ENCODE measurements at places on chromosomes 7 and 10. TPM values are rescaled to one million over a fixed set of nuclear protein-coding genes. Genes with fewer than 3 reads are reported as not detected.

GRCh38 chr7:68433462-68434070 lies 1164.7 kb upstream of the AUTS2 start:
- H3K4me3 ChIP-seq = no peak overlapping the region
- H3K4me1 ChIP-seq = no peaks in the 10 kb centered on the region
- H3K27me3 ChIP-seq = no peaks in the 10 kb centered on the region
- DNase-seq = no peak
- no peaks in the 10 kb centered on the region for H3K36me3 ChIP-seq

C10orf62 gene
- total RNA-seq = not detected

DNA sequence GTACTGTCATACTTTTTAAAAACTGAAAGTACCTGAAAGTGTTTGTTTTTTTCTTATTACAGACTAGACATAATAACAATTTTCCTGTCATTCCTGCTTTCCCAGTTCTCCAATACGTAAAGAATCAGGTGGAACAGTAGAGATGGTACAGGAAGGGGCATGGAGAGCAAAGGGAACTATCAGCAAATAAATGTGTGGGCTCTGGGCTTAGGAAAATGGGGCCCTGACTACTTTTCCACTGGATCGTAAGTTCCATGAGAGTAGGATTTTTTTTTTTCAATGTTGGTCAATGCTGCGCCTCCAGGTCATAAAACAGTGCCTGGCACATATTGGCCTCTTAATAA lies 15.2 kb upstream of the FAS start:
- H3K36me3 ChIP-seq = no peaks in the 10 kb centered on the region
- H3K4me1 ChIP-seq = peaks cover 15% of the 10 kb centered on the region
- DNase-seq = no peak
- H3K27me3 ChIP-seq = no peaks in the 10 kb centered on the region
- peak overlapping the region; percentile 93 for H3K4me3 ChIP-seq

ATAD1 gene
- total RNA-seq = 49.6 TPM

ZNRF2 gene
- total RNA-seq = 6.9 TPM

DNA sequence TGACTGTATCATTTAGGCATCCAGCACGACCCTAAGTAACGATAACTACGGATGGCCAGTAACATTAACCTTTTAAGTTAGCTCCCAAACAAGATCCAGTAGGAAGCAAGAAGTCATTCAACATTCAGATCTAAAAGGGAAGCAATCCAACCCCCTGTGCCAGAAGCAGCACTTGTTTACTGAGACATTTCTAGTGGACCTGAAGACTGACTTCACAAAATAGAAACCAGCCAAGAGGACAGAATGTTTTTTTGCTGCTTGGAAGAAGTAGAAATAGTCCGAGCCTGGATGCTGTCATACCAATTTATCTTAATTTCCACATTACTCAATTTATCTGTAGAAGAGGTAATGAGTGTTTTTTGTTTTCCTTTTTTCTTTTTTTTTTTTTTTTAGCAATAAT lies 88.0 kb upstream of the CTTNBP2 start:
- no peaks in the 10 kb centered on the region for H3K36me3 ChIP-seq
- H3K27ac ChIP-seq = no peak overlapping the region
- H3K4me3 ChIP-seq = no peak overlapping the region
- no peaks in the 10 kb centered on the region for H3K4me1 ChIP-seq
- no peak for DNase-seq

GRCh38 chr10:30873411-30873810 lies 158.3 kb downstream of the ZNF438 start:
- H3K4me1 ChIP-seq = no peaks in the 10 kb centered on the region
- H3K4me3 ChIP-seq = no peak overlapping the region
- no peak for DNase-seq
- H3K27ac ChIP-seq = no peak overlapping the region
- no peaks in the 10 kb centered on the region for H3K27me3 ChIP-seq

- H3K36me3 ChIP-seq = no peaks in the 10 kb centered on the region
- no peaks in the 10 kb centered on the region for H3K27me3 ChIP-seq
- no peak for DNase-seq
- no peak overlapping the region for H3K4me3 ChIP-seq
Observed at GRCh38 chr7:91180746-91181145, 83.5 kb upstream of the FZD1 start.

GRCh38 chr7:50589364-50589763 lies 24.2 kb upstream of the DDC start:
- DNase-seq = no peak
- no peaks in the 10 kb centered on the region for H3K36me3 ChIP-seq
- peaks cover 23% of the 10 kb centered on the region for H3K27me3 ChIP-seq
- H3K4me3 ChIP-seq = no peak overlapping the region
- H3K4me1 ChIP-seq = no peaks in the 10 kb centered on the region

C10orf105 gene
- 0.41 TPM for total RNA-seq

GRCh38 chr10:72470666-72471065 lies 115.9 kb upstream of the DNAJB12 start:
- no peak for DNase-seq
- peaks cover 4% of the 10 kb centered on the region for H3K4me1 ChIP-seq
- H3K27me3 ChIP-seq = no peaks in the 10 kb centered on the region
- H3K36me3 ChIP-seq = peaks cover 33% of the 10 kb centered on the region
- no peak overlapping the region for H3K27ac ChIP-seq

LIPK gene
- not detected for total RNA-seq

DNA sequence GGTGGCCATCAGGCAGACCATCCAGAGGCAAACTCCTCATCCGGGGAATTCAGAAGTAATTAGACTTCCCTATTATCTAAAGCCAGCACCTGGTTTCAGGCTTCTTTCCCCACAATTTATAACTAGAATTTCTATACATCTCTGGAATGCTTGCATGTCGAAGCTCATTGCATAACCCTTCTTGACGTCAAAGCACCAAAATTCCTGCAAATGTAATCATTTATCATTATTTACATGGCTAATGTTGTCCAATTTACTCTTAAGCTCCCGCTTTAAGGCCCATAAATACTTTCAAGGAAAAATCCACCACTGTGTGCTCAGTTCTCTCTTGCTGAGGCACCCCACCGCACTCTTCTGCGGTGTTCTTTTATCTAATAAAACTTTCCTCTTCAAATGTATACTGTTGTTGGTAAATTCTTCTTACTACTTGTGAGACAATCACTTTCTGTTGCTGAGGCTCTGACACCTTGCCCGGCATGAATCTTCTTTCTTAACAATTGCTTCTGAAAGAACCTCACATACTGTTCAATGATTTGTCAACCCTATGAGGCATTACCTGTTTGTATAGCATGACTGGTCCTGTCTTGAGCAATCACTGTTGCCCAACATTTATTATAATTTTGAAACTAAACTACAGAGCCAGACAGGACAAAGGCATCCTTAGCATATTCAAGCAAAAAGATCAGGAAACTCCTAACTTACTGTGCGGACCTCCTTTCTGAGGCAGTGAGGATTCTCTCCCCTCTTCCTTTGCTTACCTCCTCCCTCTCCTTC lies 17.4 kb upstream of the GPR141 start:
- peaks cover 30% of the 10 kb centered on the region for H3K27me3 ChIP-seq
- H3K4me3 ChIP-seq = no peak overlapping the region
- H3K36me3 ChIP-seq = no peaks in the 10 kb centered on the region
- H3K27ac ChIP-seq = no peak overlapping the region

GRCh38 chr10:132274986-132275385 lies 32.8 kb downstream of the STK32C start:
- H3K27me3 ChIP-seq = no peaks in the 10 kb centered on the region
- no peak overlapping the region for H3K4me3 ChIP-seq
- no peak for DNase-seq
- no peaks in the 10 kb centered on the region for H3K36me3 ChIP-seq
- no peak overlapping the region for H3K27ac ChIP-seq

DNA sequence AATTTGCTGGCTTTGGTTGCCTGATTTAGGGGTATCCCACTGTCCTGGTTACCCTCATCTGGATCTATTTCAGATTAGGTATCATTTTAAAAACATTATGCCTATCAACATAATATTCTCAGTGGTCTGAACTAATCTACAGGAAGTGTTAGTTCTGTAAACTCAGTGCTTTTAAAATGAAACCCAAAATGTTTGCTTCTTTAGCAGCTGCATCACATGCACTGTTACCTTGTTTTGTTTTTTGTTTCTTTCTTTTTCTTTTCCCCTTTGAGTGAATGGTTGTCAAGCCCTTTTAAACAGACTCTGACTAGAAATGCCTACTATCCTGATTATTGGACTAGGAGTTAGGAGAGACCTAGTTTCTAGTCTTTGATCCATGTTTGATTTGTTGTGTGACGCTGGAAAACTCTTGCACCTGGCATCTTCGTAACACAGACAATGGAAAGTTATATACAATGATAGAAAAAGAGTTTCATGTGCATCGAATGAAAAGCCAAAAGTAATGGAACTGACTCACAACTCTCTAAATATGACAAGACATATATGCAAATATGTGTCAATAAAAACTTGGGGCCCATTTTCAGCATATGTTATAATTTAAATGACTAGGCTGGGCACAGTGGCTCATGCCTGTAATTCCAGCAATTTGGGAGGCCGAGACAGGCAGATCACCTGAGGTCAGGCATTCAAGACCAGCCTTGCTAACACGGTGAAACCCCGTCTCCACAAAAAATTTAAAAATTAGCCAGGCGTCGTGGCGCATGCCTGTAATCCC lies 52.3 kb upstream of the STRIP2 start:
- H3K36me3 ChIP-seq = no peaks in the 10 kb centered on the region
- no peak overlapping the region for H3K4me3 ChIP-seq
- no peak overlapping the region for H3K27ac ChIP-seq

DNA sequence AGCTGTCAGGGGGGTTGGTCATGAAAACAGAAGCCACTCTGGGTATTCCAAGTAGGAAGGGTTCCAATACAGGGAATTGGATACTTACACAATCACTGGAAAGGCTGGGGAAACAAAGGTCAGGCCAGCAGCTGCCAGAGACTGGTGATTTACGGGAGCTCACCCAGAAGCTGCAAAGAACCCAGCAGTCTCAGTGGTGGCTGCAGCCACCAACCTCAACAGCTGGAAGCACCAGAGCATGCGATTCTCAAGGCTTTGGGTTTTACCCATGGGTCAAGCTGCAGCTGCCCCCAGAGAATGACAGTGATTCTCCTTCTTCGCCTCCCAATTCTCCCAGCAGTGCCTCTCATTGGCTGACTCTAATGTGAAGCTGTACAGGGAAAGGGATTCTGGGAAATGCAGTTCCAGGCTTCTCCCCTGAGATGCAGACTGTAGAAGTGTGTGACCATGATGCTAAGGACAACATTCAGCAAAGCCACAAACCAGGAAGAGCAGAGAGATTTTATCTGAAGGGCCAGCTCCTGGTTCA lies 107.2 kb upstream of the TCF7L2 start:
- no peak overlapping the region for H3K27ac ChIP-seq
- no peaks in the 10 kb centered on the region for H3K27me3 ChIP-seq
- no peak for DNase-seq
- H3K4me3 ChIP-seq = no peak overlapping the region

DNA sequence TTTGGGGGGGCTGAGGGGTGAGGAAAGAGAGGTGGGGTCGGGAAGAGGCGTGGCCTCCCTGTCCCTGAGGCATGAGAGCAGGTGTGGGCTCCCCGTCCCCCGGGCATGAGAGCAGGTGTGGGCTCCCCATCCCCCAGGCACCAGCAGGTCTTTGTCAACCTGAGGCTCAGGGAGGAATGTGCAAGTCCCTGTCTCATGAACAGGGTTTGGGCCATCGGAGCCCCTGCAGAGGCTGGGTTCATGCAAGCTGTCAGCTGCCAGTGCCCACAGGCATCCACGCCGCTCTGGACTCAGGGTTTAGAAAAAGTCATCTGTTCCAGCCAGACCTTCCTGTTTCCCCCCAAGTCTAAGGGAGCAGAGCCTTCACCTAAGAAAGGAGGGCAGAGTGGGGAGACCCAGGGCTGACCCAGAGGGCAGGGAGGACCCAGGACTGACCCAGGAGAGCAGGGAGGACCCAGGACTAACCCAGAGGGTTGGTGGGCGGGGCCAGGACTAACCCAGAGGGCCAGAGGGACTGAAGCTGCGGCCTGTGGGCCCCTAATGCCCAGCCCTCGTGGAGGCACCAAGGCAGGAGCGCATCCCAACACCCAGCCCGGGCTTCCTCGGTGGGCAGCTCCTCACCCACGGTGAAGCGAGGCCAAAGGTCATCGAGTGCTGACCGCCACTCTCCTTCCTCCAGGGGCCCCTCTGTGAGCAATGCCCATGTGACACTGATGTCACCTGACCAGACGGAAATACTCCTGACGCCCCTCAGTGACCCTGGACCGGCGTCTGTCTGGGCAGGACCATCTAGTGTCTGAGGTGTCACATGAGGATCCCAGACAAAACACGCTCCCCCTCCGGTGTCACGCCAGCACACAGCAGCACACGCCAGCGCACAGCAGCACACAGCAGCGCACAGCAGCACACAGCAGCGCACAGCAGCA lies 28.9 kb upstream of the GPR146 start:
- H3K27me3 ChIP-seq = no peaks in the 10 kb centered on the region
- no peak overlapping the region for H3K27ac ChIP-seq
- H3K4me1 ChIP-seq = peaks cover 12% of the 10 kb centered on the region

DNA sequence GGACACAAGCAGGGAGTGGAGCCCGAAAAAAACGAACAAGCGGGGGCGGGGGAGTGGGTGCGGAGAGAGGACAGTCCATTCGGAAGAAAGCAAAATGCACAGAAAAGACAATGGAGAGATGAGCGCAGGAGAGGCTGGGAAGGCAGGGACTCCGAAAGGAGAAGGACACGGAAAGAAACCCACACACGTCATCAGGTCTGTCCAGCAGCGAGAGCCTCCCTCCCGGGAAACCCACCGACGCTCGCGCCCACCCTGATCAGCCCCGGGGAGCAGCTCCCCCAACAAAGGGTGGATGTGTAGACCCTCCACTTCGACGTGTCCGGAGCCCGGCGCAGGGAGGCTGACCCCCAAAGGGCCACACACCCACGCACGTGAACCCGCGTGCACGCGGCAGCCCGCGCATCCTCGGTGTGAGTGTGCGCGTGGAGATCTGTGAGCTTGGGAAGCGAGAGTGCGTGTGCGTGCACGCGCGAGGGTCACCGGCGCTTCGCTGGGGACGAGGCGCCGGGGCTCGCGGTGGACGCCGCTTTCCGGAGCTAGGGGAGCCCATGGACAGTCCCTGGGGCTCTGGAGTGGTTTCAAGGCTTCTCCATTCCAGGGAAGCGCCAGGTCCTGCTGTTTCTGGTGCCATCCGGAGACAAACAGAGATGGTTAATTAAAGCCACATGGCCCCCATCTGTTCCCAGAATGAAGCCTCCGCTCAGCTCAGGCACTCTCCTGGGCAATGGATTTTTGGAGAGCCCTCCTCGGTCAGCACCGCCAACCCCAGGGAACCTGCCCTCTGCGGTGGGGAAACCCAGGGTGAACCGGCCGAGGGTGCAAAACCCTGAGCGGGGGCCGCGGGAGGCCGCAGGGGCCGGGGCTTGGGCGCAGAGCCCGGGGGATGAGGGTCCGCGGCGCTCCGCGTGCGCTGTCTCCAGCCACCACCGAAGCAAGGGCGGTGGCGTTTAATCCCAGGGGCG lies 916 bp downstream of the LAMB1 start:
- H3K27ac ChIP-seq = no peak overlapping the region
- no peak for DNase-seq
- peaks cover 22% of the 10 kb centered on the region for H3K4me1 ChIP-seq
- H3K27me3 ChIP-seq = peaks cover 89% of the 10 kb centered on the region

OR6B1 gene
- total RNA-seq = not detected

- peaks cover 27% of the 10 kb centered on the region for H3K4me1 ChIP-seq
- DNase-seq = peak; percentile 14
- peak overlapping the region; percentile 69 for H3K27ac ChIP-seq
- peaks cover 39% of the 10 kb centered on the region for H3K36me3 ChIP-seq
- no peak overlapping the region for H3K4me3 ChIP-seq
Observed at GRCh38 chr10:119575506-119575905, 21.3 kb downstream of the TIAL1 start.

GRCh38 chr7:121306565-121306964 lies 22.2 kb upstream of the WNT16 start:
- peaks cover 27% of the 10 kb centered on the region for H3K27me3 ChIP-seq
- H3K4me3 ChIP-seq = no peak overlapping the region
- no peak for DNase-seq
